Activated CD4-positive, alpha-beta T cell treated with anti-CD3 and anti-CD28 coated beads, Interleukin-2, amount 50 U/mL, for 24 hours (primary cell): ENCODE measurements at places on chromosomes 4 and X.
A peak's percentile ranks its signal among the peaks of the same experiment; 100 is the strongest.

- DNase-seq, result no peak
Measured at GRCh38 chr4:7897811-7898210, 41.9 kb downstream of the AFAP1 start.

DNA sequence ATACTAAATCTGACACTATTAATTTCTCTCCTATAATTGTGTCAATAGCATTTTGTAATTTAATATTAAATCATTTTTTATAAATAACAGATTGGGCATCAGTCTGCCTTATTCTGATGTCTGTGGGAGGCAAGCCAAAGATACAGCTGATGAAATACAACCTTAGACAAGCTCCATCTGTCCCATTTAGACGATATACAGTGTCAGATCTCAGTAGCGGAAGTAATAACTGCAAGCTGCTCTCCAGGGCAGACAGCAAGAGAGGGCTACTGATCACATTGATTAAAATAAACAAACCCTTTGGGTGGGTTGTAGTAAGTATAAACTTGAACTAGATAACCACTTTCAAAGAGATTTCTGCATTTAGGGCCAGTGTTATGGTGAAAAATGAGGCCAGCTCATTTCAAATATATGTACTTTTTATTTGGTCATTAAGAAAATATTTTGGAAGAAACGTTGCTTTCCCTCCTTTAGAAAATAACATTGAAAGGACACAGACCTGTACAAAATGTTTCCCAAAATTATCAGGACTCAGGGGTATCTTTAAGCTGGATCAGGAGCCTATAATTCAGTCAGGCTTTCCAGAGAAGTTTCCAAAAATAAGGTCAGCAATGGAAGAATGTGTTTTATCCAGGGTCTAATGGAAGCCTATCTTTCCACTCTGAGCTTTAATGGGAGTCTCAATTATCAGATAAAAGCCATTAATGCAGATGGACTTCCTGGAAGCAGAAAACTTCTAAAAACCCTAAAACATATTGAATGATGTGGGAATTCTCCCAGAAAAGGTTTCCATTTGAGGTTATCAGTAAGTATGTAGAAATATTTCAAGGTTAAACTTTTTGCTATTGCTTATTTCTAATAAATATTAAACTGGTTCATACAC, 1028.8 kb upstream of the IGFBP7 start:
- no peak for DNase-seq

GRCh38 chr4:98482847-98483806, 175.3 kb downstream of the TSPAN5 start:
- DNase-seq, result peak; percentile 28

- no peak for DNase-seq
Measured at GRCh38 chrX:28550331-28550872, 36.8 kb upstream of the IL1RAPL1 start.

GRCh38 chr4:142840516-142841123, 5.5 kb downstream of the INPP4B start:
- DNase-seq, result peak; percentile 12

DNA sequence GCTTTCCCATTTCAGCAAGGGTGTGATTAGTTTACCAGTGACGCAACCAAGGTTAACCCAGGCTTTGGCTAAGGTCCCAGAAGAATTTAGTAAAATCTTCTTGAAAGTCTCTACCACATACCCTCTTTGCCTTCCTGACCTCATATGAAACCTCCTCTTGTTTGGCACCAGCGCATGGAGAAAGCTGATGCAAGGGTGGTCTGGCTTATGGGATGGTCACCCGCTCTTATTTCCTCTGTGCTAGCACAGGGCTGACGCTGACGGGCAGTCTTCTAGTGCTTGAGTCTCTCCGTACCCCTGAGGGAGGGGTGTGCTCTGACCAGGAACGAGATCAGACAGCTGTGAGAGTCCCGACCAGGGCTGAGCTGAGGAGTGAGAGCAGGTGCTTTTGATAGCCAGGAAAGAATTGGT, 137.6 kb downstream of the TENM3 start:
- no peak for DNase-seq

- peak; percentile 20 for DNase-seq
Measured at GRCh38 chr4:109559625-109559982, 442 bp upstream of the MCUB start.

DNA sequence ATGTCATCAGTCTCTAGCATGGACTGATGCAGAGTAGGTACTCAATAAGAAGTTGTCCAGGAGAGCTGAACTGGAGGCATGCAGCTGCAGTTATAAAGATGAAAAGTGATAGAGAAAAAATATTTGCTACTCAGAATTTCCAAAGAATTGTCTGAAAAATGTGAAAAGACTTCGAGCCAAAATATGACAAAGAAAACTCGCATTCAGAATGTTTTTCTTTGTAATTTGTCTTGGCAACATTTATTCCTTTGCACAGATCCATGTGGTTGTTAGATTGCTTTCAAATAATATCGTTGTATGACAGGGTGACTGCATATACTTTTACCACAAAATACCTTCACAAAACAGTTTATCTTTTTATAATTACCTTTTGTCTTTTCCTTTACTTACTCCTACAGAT, 128.0 kb upstream of the SLC4A4 start:
- DNase-seq, result no peak

- no peak for DNase-seq
Measured at GRCh38 chrX:153851981-153852380, 21.6 kb upstream of the PDZD4 start.

- DNase-seq, result no peak
Measured at GRCh38 chr4:35912174-35912573, 332.1 kb downstream of the ARAP2 start.

DNA sequence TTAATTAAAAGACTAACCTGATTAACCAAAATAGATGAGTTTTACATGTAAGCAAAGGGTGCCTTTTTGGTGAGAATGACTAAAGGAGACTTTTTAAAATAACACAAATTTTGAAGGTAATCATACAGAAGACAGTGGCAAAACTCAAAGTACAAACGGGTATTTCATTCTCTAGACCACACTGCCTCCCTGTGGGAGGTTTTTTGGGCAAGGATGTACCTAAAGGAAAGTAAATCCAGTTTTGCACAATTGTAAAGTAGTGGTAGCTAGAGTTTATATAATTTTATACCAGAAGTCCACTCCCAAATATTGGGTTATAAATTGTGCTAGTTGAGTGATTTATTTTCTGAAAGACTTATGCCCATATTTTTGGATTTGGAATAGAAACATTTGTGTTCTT, 201.0 kb downstream of the PAPSS1 start:
- DNase-seq, result no peak

- DNase-seq, result no peak
Measured at GRCh38 chrX:1661048-1661921, 46.4 kb downstream of the ASMT start.

GRCh38 chr4:8688041-8688907, 95.7 kb downstream of the CPZ start:
- no peak for DNase-seq

GRCh38 chr4:73844345-73844744, 7.9 kb downstream of the CXCL6 start:
- no peak for DNase-seq

DNA sequence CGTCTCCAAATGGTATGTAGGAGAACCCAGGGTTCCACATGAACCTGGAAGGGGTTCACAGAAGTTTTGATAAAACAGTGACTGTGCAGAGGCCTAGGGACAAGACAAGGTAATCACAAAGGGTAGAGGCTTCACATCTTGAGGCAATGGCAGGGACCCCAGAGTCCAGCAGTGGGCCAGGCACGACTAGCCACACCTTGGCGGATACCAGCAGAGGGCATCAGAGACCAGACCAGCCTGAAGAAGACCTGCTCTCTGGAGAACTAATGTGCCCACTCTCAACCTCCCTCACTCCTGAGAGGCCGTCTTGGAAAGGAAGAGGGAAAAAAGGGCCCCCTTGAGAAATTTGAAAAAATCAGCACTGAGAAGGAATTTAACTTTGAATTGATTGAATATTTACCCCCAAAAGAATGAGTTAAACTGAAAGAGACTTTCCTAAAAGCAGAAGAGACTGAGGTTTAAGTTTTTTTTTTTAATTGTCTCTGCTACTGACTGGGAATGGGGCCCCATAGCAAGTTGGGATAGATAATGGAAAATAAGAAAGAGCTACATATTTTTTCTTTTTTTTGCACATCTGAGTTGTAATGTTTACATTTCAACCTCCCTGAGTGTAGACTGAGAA, 243.8 kb upstream of the JADE1 start:
- DNase-seq, result no peak

GRCh38 chrX:119325456-119325855, 73.7 kb upstream of the SLC25A43 start:
- no peak for DNase-seq

GRCh38 chr4:186606591-186606992, 51.2 kb upstream of the MTNR1A start:
- DNase-seq, result no peak

DNA sequence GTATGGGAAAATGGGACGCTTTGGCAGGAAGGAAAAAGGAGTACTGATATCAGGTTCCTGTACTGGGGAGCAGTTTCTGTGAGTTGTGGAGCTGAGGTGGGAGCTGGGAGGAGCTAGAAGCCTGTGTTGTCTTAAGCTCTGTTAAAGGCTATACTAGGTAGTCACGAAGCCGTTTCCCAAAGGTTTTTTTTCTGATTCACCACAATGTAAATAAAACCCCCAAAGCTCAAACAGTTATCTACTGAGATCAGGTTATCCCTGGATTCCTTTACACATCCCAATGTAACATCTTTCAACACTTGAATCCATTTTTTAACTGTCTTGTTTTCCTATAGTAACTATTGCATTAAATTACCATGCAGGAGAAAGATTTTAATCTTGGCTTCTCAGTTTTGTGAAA, 297.4 kb upstream of the SFRP2 start:
- no peak for DNase-seq

DNA sequence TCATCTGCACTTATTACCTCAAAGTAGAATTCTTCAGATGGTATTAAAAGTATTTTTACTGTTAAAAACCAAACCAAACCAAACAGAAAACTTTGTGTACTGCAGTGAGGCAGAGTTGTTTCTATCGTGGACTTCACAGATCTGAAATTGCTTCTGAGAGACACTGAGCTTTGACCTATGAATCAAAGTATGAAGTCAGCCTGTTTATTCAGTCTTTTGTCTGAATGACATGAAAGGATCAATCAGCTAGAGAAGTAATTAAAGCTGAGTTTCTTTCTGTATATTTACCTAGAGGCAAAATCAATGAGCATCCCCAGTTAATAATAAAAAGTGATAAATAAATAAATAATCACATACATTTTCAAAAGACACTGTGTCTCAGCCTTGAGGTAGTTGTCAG, 2121.0 kb downstream of the PCDH7 start:
- no peak for DNase-seq

- DNase-seq, result no peak
Measured at GRCh38 chr4:123587983-123588494, 191.4 kb downstream of the SPRY1 start.

DNA sequence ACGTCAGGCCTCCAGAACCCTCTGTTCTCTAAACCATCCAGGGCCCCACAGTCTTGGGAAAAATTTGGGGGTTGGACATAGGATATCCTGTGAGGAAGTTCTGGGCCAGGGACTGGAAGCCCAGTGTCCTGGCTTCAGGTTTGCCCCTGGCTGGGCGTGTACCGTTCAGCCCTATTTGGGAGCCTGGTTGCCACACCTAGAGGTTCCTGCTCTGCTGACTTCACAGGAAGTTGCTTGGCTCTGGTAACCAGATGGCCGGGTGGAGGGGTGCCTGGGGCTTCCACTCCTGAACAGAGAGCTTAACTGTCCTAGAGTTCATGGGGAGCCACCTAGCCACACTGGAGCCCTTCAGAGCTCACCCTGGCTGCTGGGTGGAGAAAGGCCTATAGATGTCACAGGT, 1.1 kb downstream of the TAFAZZIN start:
- no peak for DNase-seq

- no peak for DNase-seq
Measured at GRCh38 chr4:176209535-176209934, 14.2 kb upstream of the SPATA4 start.

DNA sequence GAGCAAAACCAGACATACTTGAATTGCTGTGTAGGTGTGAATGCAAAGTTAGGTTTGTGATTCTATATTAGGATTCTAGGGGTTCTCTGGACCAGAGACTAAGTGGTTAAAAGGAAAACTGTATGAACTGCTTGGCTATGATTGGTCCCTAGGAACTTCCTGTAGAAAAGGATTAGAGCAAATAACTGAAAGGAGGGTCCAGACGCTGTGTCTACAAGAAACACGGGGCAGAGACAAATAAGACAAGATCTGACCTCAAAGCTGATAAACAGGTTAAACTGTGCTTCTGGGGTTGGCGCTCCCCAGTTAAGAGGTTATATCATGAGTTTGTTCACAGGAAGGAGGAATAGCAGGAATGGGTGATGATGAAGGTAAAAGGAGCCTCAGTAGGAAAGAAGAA, 183.6 kb downstream of the MGST2 start:
- no peak for DNase-seq

DNA sequence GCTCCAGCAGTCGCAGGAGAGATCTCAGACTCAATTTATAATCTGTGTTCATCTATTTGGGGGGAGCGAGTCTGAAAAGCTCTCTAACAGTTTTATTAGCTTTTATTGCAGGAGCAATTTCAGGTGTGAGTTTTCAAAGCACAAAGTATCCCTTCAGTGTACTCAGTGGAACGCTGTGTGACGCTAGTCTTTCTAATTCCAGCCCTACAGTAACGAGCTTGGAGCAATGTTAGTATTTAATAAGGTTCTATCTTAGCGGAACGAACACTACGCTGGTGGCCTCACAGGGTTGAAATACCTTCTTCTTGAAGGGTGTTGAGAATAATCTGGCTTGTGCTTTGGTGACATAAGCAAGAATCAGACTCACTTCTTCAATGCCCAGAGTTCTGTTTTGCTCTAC, 8.4 kb downstream of the HS3ST1 start:
- no peak for DNase-seq

GRCh38 chrX:144946666-144947065, 300.6 kb upstream of the SPANXN1 start:
- no peak for DNase-seq

- no peak for DNase-seq
Measured at GRCh38 chr4:41358647-41359421, 102.1 kb downstream of the UCHL1 start.

DNA sequence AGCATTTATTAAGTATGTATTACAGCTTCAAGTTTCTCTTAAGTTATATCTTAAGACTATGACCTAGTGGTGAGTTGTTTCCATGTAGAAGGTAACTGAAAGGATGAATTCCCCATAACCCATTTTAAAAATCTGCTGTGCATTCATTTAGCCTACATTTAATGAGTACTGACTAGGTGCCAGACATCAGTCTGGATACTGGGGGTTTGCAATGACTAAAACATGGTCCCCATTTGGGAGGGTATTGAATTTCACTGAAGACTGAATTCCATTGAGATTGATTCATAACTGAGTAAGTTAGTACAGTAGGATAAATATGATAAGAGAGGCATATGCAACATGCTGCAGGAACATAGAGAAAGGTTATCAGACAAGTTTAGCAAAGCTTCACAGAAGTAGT, 241.5 kb downstream of the FRAS1 start:
- no peak for DNase-seq

DNA sequence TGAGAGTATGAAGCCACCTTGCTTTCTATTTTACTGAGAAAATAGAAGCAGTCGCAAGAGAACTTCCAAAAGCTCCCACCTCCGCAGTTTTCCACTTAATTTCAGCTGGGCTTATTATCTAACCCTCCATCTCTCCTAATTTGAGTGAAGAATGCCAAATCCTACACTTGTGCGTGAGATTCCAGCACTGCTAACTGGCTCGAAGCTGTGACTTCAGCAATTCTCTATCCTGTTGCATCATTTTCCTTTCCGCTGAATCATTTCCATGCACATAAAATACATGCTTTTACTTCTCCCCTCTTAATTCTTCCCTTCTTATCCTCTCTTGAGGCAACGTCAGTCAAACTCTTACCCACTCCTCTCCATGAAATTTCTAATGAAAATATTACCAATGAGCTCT, 189.5 kb downstream of the GASK1B start:
- DNase-seq, result no peak
